ENCODE measurements at places on chromosomes 3 and 15. TPM values are rescaled to one million over a fixed set of nuclear protein-coding genes. Genes with fewer than 3 reads are reported as not detected.
A peak's percentile ranks its signal among the peaks of the same experiment; 100 is the strongest.

DNA sequence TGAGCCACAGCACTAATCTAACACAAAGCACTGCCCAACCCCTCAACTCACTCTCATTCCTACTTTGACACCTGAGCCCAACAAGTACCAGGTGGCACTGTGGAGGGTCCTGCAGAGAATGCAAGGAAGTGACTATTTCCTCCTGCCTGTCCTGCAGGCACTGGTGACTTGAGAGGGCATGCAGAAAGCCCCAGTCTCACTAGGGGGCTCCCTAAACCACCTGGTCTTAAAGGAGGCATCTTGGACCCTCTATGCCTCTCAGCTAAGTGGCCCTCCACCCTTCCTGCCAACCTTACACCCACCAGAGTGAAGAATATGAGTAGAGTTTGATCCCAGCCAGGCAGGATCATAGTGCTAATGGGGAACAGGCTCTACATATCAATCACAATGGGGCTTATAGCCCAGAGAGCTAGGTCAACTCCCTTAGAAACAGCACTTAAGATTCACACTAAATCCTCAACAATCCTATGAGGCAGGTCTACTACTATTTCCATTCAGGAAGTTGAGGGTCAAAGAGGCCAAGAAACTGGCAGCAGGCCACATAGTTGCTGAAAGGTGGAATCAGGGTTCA, 15.2 kb downstream of the TRAIP start:
- DNase-seq: peak; percentile 14

- no peak for DNase-seq
Measured at GRCh38 chr3:106208967-106209366, 340.2 kb upstream of the CBLB start.

DNA sequence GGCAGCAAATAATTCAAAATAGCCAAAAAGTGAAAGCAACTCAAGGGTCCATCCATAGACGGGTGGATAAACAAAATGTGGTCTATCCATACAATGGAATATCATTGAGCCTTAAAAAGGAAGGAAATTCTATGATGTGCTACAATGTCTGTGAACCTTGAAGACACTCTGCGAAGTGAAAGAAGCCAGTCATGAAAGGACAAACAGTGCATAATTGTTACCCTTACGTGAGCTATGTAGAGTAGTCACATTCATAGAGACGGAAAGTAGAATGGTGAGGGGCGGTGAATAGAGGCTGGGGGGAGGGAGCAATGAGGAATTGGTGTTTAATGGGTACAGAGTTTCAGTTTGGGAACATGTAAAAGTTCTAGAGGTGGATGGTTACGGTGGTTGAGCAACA, 18.1 kb downstream of the IGF1R start:
- no peak for DNase-seq

GRCh38 chr3:149813367-149814281, 609 bp downstream of the RNF13 start:
- DNase-seq: peak; percentile 76

- DNase-seq: no peak
Measured at GRCh38 chr15:36406911-36407310, 172.5 kb upstream of the CDIN1 start.

DNA sequence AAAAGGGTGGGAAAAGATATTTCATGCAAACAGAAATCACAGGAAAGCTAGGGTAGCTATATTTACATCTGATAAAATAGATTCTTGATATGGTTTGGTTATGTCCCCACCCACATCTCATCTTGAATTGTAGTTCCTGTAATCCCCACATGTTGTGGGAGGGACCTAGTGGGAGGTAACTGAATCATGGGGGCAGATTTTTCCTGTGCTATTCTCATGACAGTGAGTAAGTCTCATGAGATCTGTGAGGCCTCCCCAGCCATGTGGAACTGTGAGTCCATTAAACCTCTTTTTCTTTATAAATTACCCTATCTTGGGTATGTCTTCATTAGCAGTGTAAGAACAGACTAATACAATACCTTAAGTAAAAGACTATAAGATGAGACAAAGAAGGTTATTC, 558.1 kb downstream of the RSL24D1 start:
- no peak for DNase-seq

DNA sequence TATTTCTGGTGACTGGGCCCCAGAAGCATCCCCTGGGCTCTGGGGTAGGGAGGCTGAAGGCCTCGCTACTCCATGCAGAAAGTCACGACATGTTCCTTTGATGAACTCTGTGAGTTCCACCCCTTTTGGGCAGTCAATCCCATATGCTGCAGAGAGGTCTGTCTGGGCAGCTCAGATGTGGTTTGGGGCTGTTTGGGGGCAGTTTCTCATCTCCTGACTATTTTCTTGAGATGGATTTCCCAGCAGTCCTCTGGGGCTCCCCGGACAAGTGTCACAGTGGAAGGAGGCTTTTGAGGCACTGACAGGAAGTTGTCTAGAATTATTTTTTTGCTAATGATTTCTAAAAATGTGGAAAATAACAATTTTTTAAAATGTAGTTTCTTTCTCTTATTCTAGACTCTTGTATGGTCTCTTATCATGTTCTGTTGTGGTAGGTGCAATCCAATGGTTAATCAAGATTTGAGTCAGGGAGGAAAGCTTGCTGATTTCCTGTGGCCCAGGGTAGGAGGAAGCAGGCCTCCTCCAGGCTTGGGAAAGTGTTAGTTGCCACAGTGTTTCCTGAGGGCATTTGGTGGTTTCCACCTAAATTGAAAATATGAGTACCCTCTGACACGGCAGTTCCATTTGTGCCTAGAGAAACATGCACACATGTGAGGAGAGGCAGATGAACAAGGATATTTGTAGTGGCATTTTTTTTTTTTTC, 19.9 kb upstream of the TATDN2 start:
- no peak for DNase-seq

- peak; percentile 63 for DNase-seq
Measured at GRCh38 chr3:122621112-122621511, 43.7 kb downstream of the PARP15 start.

GRCh38 chr3:136819731-136820679, 1.1 kb downstream of the SLC35G2 start:
- peak; percentile 77 for DNase-seq

DNA sequence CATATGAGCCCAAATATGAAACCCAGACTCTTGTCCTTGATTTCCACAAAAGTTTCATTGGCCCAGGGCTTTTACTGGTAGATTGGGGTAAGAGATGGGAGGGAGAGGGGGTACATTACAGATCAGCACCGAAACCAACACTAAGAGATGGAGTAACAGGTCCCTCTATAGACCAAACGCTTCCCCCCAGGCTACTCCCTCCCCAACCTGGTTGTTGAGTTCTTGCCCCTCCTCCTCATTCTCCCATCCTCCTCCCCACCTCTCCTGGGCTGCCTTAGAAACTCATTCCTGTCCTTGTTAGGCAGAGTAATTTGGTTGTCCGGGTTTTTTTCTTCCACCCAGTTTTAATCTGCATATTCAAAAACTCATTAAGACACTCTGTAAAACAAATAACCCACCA, 74.1 kb downstream of the MESD start:
- DNase-seq: no peak

DNA sequence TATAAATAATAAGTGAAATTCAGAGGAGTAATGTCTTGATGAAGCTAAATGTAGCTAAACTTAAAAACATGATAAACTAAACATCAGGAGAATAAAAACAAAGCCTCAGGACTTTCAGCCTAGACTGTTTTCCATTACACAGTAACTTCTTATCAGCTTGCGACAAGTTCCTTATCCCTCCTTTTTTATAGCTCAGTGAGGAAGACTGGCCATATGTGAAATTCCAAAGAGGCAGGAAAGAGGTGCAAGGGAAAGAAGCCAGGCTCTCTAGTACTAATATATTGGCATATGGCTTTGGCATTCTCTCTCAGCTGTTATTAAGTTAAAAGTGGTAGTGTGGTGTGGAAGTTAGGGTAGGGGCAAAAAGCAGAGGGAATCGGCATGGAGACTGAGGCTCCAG, 4.4 kb downstream of the COX17 start:
- DNase-seq: no peak

GRCh38 chr3:111081008-111081545, 9.5 kb downstream of the NECTIN3 start:
- DNase-seq: no peak

The OR5K3 gene
- not detected for polyA plus RNA-seq

The CEMIP gene
- 0.11 TPM for polyA plus RNA-seq

The VIPR1 gene
- polyA plus RNA-seq: 5.3 TPM

The SPINT1 gene
- polyA plus RNA-seq: 112 TPM

The BLOC1S6 gene
- 14.8 TPM for polyA plus RNA-seq

The RBM5 gene
- polyA plus RNA-seq: 51.0 TPM

Data from kidney (tissue), 22 donors.